ENCODE measurements at places on chromosomes 16 and 17.

DNA sequence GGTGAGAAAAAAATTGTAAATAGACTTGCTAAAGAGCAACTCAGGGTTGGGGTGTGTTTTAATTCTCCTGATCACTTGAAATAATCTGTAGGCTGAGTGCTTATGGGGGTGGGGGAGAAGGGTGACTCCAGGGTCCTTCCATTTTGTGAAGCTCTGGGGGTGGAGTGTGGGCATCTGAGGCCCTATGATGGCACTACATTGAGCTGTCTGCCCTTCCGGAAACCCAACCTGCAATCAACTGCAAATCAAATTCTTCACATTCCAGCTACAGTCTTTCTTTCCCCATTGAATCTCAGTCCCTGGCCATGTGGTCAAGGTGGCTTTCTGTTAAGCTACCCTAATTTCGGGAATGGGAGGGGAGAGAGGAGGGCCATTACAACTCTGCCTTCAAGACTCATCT lies 6.0 kb upstream of the CDC6 start:
- no peak for DNase-seq

DNA sequence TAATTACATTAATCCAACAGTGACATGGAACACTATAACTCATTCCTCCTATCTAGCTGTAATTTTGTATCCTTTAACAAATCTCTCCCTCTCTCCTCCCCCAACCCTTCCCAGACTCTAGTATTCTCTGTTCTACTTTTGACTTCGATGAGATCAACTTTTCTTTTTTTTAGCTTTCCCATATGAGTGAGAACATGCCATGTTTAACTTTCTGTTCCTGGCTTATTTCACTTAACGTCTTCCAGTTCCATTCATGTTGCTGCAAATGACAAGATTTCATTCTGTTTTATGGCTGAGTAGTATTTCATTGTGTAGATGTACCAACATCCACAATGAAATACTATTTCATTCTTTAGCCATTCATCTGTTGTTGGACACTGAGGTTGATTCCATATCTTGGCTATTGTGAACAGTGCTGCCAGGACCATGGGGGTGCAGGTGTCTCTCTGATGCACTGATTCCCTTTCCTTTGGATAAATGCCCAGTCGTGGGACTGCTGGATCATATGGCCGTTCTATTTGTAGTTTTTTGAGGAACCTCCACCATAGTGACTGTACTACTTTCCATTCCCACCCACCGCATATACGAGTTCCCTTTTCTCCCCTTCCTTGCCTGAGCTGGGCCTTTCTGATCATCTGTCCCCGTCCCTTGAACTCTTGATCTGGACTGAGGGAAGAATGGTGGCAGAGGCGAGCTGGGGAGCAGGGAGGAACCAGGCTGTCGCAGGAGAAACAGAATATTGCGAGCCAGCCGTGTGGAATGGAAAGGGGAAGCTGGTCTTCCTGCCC lies 7.7 kb upstream of the CEP295NL start:
- DNase-seq = no peak

- no peak for DNase-seq
Observed at GRCh38 chr16:72561-73548, at the start of gene RHBDF1. Gene RHBDF1, minus strand, starts transcription at chr16:72631. Its CDS starts 7,616 bp downstream, at chr16:65015.

GRCh38 chr17:47785538-47786123 lies 36.0 kb downstream of the OSBPL7 start:
- no peak for DNase-seq

GRCh38 chr16:81752876-81753227 lies 26.2 kb upstream of the PLCG2 start:
- no peak for DNase-seq

- DNase-seq = no peak
Observed at GRCh38 chr17:10738521-10739258, 8.9 kb upstream of the TMEM220 start.

DNA sequence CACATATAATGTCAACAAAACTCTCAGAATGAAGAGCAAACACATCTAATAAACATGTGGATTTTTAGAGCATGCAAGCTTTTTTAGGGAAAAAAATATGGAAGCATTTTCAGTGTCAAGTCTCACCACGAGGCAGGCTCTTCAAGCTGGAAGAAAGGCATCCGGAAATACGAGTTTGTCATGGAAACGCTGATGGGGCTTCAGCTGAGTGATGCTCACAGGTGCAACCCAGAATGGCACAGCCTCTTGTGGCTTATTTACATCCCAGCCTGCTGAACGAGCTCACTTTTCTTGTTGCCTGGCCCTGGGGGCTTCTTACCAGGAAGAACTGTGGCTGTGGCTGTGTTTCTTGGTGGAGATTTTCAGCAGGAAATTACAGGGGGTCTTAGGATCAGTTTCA lies 24.1 kb upstream of the DYNLL2 start:
- no peak for DNase-seq

DNA sequence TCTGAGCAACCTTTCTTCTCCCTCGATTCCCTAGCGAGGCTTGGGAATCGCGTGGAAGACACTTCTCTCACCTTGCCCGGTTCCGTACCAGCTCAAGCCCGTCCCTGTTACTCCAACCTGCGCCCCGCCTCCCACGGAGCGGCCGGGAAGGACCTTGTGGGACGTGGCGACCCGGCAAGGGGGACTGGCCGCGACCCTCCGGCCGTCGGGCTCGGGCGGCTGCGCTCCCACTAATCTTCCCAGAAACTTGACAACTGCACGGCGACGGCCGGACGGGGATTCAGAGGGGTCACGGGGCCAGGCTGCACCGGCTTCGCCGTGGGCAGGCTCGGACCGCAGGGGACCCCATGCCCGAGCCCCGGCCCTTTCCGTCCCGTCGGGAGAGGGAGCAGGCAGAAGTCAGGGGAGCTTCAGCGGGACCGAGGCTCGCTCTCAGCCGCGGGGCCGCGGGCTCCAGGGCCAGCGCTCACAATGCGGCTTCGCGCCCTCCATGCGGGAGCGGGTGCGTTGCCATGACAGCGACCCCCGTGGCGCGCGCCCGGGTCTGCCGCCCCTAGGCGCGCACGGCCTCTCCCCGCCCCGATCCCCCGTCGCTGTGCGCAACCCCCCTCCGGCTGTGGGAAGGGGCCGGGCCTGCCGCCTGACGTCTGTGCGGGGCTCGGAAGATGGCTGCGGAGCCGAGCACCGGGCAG lies at the start of gene SGSM2:
Gene SGSM2 (plus strand): TSS at position 650 of the 692 bp plus-strand sequence. CDS start 188 bp downstream, outside the sequence.
- DNase-seq = peak; percentile 66

DNA sequence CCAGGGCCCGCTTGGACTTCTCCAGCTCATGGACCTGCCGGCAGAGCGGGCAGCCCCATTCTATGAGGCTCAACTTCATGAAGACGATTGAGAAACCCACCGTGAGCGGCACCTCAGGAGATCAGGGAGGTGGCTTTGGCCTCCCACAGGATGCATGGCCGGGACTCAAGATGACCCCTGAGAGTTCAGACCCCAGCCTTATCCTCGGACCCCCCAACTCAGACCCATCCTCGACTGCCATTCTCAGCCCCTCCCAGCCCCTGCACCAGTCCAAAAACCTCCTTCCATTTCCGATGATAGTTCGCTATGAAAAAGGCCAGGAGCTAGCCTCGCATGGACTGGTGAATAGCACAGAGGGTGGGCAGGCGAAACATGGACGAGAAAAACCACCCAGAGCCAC lies 71.0 kb downstream of the NDE1 start:
- DNase-seq = no peak

DNA sequence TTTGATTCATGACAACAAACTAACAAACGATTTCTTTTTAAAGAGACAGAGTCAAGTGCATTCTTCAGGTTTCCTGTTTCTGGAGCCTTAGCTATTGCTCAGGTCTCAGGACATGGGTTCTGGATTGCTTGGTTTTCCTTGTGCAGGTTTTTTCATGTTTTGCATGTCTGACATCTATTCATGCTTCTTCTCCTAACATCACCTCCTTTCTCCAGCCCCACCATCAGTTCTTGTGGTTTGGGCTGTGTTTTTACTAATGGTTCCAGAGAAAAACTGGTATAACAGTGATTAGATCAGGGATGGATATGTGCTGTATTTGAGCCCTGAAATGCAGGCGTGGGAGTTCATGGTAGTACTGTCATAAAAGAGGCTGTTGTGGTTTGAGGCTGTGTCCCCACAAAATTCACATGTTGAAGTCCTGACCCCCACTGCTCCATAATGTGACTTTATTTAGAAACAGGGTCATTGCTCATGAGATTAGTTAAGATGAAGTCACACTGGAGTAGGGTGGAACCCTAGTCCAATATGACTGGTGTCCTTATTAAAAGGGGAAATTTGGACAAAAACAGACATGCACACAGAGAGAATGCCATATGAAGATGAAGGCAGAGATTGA lies 67.9 kb downstream of the IRX6 start:
- no peak for DNase-seq

GRCh38 chr16:19094542-19095365 lies 19.0 kb upstream of the ITPRIPL2 start:
- no peak for DNase-seq

DNA sequence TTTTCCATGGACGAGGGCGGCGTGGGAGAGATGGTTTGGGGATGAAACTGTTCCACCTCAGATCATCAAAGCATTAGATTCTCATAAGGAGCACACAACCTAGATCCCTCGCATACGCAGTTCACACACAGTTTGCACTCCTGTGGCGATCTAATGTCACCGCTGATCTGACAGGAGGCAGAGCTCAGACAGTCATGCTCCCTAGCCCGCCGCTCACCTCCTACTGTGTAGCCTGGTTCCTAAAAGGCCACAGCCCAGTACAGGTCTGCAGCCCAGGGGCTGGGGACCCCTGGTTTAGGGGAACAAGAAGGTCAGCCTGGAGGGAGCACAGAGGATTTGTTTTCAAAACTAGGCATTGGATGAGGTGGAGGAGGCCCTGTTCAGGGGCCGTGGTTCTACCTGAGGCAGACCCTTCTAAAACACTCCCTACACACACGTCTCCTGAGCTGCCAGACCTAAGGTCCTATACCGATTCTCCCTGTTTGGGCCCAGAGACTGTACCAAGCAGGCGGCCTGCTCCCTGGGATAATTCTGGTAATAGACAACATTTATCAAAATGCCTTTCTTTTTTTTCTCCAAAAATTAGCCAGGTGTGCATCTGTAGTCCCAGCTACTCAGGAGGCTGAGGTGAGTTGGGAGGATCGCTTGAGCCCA lies 38.6 kb downstream of the AXIN2 start:
- no peak for DNase-seq

DNA sequence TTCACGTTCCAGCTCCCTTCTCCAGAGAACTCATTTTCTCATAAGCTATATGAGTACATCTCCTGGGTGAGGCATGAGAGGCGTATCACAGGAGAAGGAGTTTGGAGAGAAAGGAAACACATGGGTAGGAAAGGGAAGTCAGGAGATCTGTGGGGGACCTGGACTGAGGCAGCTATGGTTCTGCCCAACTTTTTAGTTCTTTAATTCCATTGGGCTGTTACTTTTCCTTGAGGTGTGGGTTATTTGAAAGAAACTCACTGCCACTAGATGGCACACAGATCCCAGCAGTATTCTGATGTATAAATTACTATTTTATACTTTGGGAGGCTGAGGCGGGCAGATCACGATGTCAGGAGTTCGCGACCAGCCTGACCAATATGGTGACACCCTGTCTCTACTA lies 63.6 kb downstream of the NUP93 start:
- no peak for DNase-seq

- DNase-seq = no peak
Observed at GRCh38 chr16:51761001-51761400, 609.9 kb upstream of the SALL1 start.

DNA sequence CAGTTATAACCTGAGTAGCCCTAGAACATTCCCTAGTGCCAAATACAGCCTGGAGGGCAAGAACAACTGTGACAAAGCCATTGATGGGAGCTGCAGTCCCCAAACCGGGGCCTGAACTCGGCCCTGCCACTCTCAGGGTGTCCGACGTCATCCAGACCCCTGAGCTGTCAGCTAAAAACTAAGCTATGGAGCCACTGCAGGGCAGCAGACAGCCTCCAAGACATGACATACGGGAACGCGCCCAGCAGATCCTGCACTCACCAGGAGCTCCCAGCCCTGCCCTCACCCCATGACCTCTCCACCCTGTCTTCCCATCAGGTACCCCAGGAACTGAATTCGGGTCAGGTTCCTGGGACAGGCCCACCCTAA lies 28.4 kb downstream of the KDM8 start:
- no peak for DNase-seq

DNA sequence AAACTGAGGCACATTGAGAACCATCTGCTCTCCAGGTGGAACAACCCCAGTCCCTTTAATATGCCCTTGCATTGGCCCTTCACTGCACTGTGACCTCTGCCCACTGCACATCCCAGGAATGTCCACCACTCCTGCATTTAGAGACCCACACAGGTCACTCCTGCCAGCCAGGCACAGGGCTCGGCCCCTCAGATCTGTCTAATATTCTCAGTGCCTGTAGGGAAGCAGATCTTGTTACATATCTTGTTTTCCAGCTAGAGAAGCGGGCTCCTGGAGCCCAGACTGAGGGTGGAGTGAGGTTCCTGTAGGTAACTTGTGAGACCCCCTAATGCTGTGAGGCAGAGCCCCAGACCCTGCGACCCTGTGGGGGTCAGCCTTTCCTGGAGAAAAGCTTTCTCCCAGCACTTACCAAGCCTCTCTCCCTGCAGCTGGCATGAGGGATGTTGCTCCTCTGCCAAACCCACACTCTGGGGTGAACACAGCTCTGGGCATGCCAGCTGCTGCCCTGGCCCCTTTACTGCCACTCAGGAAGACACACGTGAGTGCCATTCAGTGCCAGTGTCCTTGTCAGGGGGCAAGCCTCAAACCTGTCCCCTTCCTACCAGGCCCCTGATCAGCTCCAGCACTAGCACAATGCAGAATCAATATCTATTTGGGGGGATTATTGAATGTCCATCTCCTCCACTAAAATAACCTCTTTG lies 40.3 kb upstream of the CRHR1 start:
- no peak for DNase-seq

GRCh38 chr16:56775162-56775561 lies 45.2 kb downstream of the NUP93 start:
- no peak for DNase-seq

GRCh38 chr16:16909126-16909525 lies 530.2 kb downstream of the NPIPA7 start:
- DNase-seq = no peak

- DNase-seq = no peak
Observed at GRCh38 chr16:28184625-28185024, 27.1 kb downstream of the XPO6 start.

GRCh38 chr17:6162892-6163291 lies 92.7 kb downstream of the WSCD1 start:
- DNase-seq = no peak

GRCh38 chr16:73025151-73025855 lies 22.6 kb downstream of the ZFHX3 start:
- DNase-seq = no peak

- no peak for DNase-seq
Observed at GRCh38 chr17:70107904-70108565, 33.0 kb downstream of the KCNJ16 start.

GRCh38 chr17:39674702-39675389 lies 6.6 kb downstream of the PNMT start:
- DNase-seq = no peak

- DNase-seq = no peak
Observed at GRCh38 chr17:6546069-6546718, 10.2 kb downstream of the PITPNM3 start.

- no peak for DNase-seq
Observed at GRCh38 chr17:42026857-42027589, 7.1 kb downstream of the NKIRAS2 start.

GRCh38 chr17:45451131-45451530 lies 18.5 kb upstream of the ARHGAP27 start:
- no peak for DNase-seq

GRCh38 chr17:20315311-20315710 lies 152.0 kb downstream of the LGALS9B start:
- DNase-seq = no peak

- peak; percentile 27 for DNase-seq
Observed at GRCh38 chr17:73710095-73710592, 65.9 kb upstream of the SDK2 start.
